ENCODE measurements at places on chromosomes 5 and 9. TPM values are rescaled to one million over a fixed set of nuclear protein-coding genes. Genes with fewer than 3 reads are reported as not detected.
A peak's percentile ranks its signal among the peaks of the same experiment; 100 is the strongest.

- peaks cover 14% of the 10 kb centered on the region for H3K4me1 ChIP-seq
- peak overlapping the region; percentile 44 for H3K27ac ChIP-seq
- peak overlapping the region; percentile 27 for H3K4me3 ChIP-seq
- DNase-seq = no peak
- H3K27me3 ChIP-seq = no peaks in the 10 kb centered on the region
- H3K36me3 ChIP-seq = peaks cover 37% of the 10 kb centered on the region
Observed at GRCh38 chr5:7857926-7858632, 7.1 kb upstream of the CFAP90 start.

DNA sequence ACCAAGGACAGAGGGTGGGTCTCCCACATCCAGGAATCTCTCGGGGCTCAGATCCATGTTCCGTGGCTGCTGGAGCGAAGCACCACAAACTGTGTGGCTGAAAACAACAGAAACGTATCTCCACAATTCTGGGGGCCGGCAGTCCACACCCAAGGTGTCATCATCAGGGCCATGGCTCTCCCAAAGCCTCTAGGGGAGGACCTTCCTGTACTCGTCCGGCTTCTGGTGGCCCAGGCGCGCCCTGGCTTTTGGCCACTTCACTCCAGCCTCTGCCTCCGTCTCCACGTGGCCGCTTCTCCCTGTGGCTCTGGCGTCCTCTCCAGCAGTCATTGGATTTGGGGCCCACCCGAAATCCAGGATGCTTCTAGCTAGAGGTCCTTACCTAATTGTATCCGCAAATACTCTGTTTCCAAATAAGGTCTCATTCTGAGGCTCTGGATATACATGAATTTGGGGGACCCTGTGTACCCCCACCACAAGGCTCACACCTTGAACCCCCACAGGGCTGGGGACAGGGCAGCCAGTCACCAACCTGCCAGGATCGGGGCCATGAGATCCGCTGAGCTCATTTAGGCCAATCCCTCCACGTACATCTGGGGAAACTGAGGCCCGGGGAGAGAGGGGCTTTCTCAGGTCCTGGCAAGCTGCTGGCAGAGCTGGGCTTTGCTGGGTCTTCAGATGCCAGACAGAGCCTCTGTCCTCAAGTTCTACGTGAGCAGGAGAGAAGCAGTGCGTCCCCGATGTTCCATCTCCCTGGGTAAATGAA lies 158.2 kb downstream of the OLFM1 start:
- no peak overlapping the region for H3K4me3 ChIP-seq
- H3K4me1 ChIP-seq = no peaks in the 10 kb centered on the region
- no peaks in the 10 kb centered on the region for H3K27me3 ChIP-seq
- DNase-seq = no peak
- H3K36me3 ChIP-seq = no peaks in the 10 kb centered on the region

GRCh38 chr9:104747245-104747564 lies 278 bp upstream of the NIPSNAP3A start:
- peaks cover 3% of the 10 kb centered on the region for H3K36me3 ChIP-seq
- peak overlapping the region; percentile 86 for H3K4me3 ChIP-seq
- no peaks in the 10 kb centered on the region for H3K27me3 ChIP-seq
- H3K4me1 ChIP-seq = peaks cover 19% of the 10 kb centered on the region
- H3K27ac ChIP-seq = peak overlapping the region; percentile 89

- H3K27me3 ChIP-seq = no peaks in the 10 kb centered on the region
- no peak overlapping the region for H3K27ac ChIP-seq
- peaks cover 30% of the 10 kb centered on the region for H3K4me1 ChIP-seq
- H3K36me3 ChIP-seq = peaks cover 63% of the 10 kb centered on the region
- DNase-seq = no peak
Observed at GRCh38 chr5:14698495-14698894, 34.0 kb downstream of the OTULIN start.

GRCh38 chr5:149956685-149957084 lies 3.9 kb upstream of the SLC26A2 start:
- H3K27ac ChIP-seq = no peak overlapping the region
- no peak for DNase-seq
- H3K27me3 ChIP-seq = no peaks in the 10 kb centered on the region
- peaks cover 14% of the 10 kb centered on the region for H3K4me1 ChIP-seq
- H3K36me3 ChIP-seq = no peaks in the 10 kb centered on the region

DNA sequence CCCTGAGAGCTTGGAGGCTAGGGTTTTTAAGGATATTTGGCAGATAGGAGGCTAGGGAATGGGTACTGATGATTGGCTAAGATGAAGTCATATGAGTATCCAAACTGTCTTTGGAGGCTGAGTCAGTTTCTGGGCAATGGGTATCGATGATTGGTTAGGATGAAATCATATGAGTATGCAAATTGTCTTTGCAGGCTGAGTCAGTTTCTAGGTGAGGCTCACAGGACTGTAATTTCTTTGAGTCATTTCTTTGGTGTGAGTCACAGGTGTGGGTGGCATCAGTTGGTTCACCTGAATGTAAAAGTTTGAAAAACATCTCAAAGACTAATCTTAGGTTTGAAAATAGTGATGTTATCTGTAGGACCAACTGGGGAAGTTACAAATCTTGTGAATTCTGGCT lies 1068.0 kb downstream of the NR2F1-AS1 start:
- H3K27me3 ChIP-seq = no peaks in the 10 kb centered on the region
- H3K4me1 ChIP-seq = no peaks in the 10 kb centered on the region
- H3K4me3 ChIP-seq = no peak overlapping the region
- no peaks in the 10 kb centered on the region for H3K36me3 ChIP-seq
- no peak overlapping the region for H3K27ac ChIP-seq

GRCh38 chr5:159995907-159996306 lies 13.0 kb upstream of the TTC1 start:
- no peaks in the 10 kb centered on the region for H3K36me3 ChIP-seq
- H3K27me3 ChIP-seq = peaks cover 18% of the 10 kb centered on the region
- H3K4me3 ChIP-seq = no peak overlapping the region
- H3K27ac ChIP-seq = no peak overlapping the region

DNA sequence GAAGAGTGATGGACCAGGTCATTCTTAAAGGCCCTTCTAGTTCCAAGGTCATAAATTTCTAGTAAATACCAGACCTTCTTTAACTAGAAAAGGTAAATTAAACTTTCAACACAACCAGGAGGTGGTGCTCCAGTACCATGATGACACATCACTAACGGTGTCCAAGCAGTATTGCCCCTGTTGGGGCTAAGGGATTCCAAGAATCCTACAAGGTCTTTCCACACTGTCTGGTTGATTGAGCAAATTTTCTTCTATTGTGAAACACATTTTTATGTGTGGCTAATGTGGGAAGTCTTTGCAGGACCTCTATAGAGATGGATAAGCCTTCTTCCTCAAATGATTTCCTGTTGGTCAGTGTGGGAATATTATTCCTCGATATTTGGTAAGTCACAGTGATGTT lies 459.6 kb upstream of the PAPPA start:
- no peaks in the 10 kb centered on the region for H3K4me1 ChIP-seq
- H3K36me3 ChIP-seq = no peaks in the 10 kb centered on the region
- no peaks in the 10 kb centered on the region for H3K27me3 ChIP-seq
- H3K27ac ChIP-seq = no peak overlapping the region
- DNase-seq = no peak

DNA sequence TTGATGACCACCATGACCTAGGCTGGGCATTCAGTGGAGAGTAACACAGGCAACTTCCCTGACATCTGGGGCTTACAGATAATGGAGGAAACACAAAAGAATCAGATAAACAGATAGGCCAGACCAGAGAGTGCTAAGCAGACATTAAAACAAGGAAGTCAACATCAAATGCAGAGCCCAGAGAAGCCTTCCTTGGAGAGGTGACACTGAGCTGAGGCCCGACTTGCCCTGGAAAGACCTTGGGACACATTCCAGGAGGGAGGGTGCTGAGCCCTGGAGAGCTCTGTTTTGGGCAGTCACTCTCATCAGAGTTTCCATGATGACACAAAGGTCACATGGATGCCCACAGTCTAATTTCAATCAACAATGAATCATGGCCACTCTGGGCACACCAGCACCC lies 31.9 kb upstream of the C5orf58 start:
- no peak overlapping the region for H3K27ac ChIP-seq
- peaks cover 12% of the 10 kb centered on the region for H3K27me3 ChIP-seq
- no peaks in the 10 kb centered on the region for H3K4me1 ChIP-seq
- DNase-seq = no peak
- no peak overlapping the region for H3K4me3 ChIP-seq

GRCh38 chr5:126777257-126777974 lies 480 bp downstream of the LMNB1 start:
- peak overlapping the region; percentile 90 for H3K4me3 ChIP-seq
- DNase-seq = peak; percentile 72
- H3K27me3 ChIP-seq = no peaks in the 10 kb centered on the region
- H3K36me3 ChIP-seq = no peaks in the 10 kb centered on the region

DNA sequence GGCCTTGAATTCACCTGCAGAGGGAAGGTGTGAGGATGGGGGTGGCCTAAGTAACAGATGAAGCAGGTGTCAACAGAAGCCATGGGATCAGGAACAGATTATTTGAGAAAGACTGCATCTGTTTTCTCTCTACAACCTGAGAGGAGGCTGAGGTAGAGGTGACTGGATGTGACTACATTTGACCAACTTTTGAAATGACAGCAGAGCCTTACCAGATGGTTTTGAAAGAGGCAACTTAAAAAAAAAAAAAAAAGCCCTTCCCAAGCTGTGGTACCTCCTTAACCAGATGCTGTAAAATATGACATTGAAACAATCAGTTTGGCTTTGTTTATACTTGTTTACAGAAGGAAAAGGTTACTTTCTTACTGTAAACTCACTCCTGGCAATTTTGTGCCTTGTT lies 108.6 kb downstream of the TRIO start:
- no peak for DNase-seq
- H3K27me3 ChIP-seq = peaks cover 2% of the 10 kb centered on the region
- no peak overlapping the region for H3K4me3 ChIP-seq

GRCh38 chr9:6564360-6564759 lies 81.2 kb downstream of the GLDC start:
- DNase-seq = no peak
- H3K4me1 ChIP-seq = no peaks in the 10 kb centered on the region
- H3K27ac ChIP-seq = no peak overlapping the region
- no peak overlapping the region for H3K4me3 ChIP-seq
- no peaks in the 10 kb centered on the region for H3K27me3 ChIP-seq

DNA sequence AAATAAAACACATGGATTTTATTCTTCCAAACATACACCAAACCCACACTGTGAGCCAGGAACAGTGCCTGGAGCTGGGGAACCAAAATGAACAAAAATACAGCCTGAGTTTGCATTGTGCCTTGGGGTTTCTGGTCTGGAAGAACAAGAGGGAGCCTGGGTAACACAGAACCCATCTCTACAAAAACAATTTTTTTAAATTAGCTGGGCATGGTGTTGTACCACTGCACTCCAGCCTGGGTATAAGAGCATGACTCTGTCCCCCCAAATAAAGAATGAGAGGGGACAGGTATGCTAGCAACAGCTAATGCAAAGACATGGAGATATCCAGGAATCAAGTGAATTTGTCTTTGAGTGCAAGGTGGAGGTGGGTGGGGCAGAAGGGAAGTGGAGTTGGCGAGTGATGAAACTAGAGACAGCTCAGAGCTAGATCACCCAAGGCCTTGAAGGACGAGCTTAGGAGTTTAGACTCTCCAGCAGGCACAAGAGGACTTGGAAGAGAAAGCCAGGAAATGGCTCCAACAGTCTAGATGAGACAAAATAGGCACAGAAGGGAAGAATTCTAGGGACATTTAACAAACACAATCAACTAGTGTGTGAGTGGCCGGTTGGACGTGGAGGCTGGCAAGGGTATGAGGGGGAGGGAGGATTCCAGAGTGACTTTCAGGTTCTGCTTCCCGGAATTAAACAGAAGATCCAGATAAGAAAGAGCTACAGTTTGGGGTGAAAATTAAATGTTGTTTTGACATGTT lies 47.4 kb downstream of the FNBP1 start:
- peaks cover 93% of the 10 kb centered on the region for H3K4me1 ChIP-seq
- H3K4me3 ChIP-seq = peak overlapping the region; percentile 80
- H3K27me3 ChIP-seq = no peaks in the 10 kb centered on the region
- DNase-seq = no peak
- H3K27ac ChIP-seq = peak overlapping the region; percentile 70

- no peak overlapping the region for H3K4me3 ChIP-seq
- H3K27me3 ChIP-seq = no peaks in the 10 kb centered on the region
- DNase-seq = no peak
- H3K27ac ChIP-seq = no peak overlapping the region
- H3K4me1 ChIP-seq = no peaks in the 10 kb centered on the region
- no peaks in the 10 kb centered on the region for H3K36me3 ChIP-seq
Observed at GRCh38 chr5:66680804-66681203, 84.6 kb downstream of the MAST4 start.

- no peaks in the 10 kb centered on the region for H3K36me3 ChIP-seq
- H3K4me1 ChIP-seq = no peaks in the 10 kb centered on the region
- no peak overlapping the region for H3K4me3 ChIP-seq
Observed at GRCh38 chr5:173318881-173319620, 9.2 kb downstream of the STC2 start.

DNA sequence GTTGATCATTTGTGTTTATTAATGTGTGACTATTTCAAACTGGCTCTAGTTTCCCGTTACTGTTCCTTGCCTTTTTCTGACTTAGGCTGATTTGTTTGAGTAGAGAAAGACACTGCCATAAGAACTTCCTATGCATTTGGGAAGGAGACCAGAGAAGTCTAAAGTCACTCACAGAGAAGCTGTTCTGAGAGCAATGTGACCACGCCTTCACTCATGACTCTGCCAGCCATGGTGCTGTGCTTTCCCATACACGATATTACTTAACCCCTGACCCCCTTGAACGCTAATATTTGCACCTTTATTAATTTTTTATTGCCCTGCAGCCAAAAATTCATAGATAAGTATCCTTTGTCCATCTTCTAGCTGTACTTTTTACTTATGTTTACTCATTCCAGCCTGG lies 20.9 kb downstream of the SLC28A3 start:
- H3K27me3 ChIP-seq = no peaks in the 10 kb centered on the region
- H3K36me3 ChIP-seq = no peaks in the 10 kb centered on the region
- no peaks in the 10 kb centered on the region for H3K4me1 ChIP-seq
- no peak overlapping the region for H3K27ac ChIP-seq
- no peak for DNase-seq

DNA sequence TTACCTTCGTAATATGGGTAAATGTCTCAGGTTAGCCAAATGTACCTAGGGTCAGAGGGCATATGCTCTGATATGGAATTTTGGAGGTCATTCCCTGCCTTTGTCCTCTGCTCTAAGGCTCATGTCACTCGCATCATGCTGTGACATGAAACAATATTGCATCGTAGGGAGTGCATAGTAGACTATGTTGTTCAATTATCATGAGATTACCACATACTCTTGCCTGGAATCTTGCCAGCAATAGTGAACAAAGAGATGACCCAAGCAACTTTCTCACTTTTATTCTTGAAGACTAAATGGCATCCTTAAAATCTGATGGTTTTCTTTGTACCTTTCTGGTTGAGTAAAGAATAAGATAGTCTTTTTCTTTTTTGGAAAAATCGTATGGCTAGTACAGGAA lies 27.6 kb downstream of the ZNF462 start:
- H3K27ac ChIP-seq = no peak overlapping the region
- DNase-seq = no peak
- no peaks in the 10 kb centered on the region for H3K4me1 ChIP-seq
- no peaks in the 10 kb centered on the region for H3K27me3 ChIP-seq

The LARP1 gene
- total RNA-seq = 122 TPM

The CDC20B gene
- not detected for total RNA-seq

The KIF12 gene
- not detected for total RNA-seq

The SPATA6L gene
- total RNA-seq = 2.5 TPM

Data from CD4-positive, CD25-positive, alpha-beta regulatory T cell (primary cell).